ENCODE measurements at places on chromosomes 4 and X. TPM values are rescaled to one million over a fixed set of nuclear protein-coding genes. Genes with fewer than 3 reads are reported as not detected.

COL4A5 gene
- total RNA-seq = 39.7 TPM

SPATA4 gene
- not detected for total RNA-seq

SUPT20HL1 gene
- total RNA-seq = not detected

PLXNB3 gene
- 0.94 TPM for total RNA-seq

GAGE12J gene
- total RNA-seq = not detected

AFF2 gene
- 0.12 TPM for total RNA-seq

SYN1 gene
- 1.7 TPM for total RNA-seq

DRP2 gene
- 0.19 TPM for total RNA-seq

TBC1D19 gene
- 8.0 TPM for total RNA-seq

LPAR4 gene
- total RNA-seq = not detected

CCSER1 gene
- not detected for total RNA-seq

FGF13 gene
- not detected for total RNA-seq

MND1 gene
- 0.50 TPM for total RNA-seq

CT45A5 gene
- not detected for total RNA-seq

ADH1C gene
- 3.7 TPM for total RNA-seq

COL4A6 gene
- 0.54 TPM for total RNA-seq

MAP7D2 gene
- 0.34 TPM for total RNA-seq

PDE6B gene
- total RNA-seq = not detected
